Brain pericyte (primary cell): ENCODE measurements at places on chromosomes 1 and 21.

- DNase-seq, result no peak
Observed at GRCh38 chr1:36482724-36483388, at the start of gene CSF3R. TSS of gene CSF3R (minus strand) at chr1:36482913. CDS start at chr1:36479496, 3,417 bp downstream.

GRCh38 chr1:169103480-169103893 is 3.0 kb upstream of the ATP1B1 start:
- DNase-seq, result no peak

GRCh38 chr1:173507847-173508209 is 30.7 kb downstream of the PRDX6 start:
- DNase-seq, result no peak

GRCh38 chr1:50268049-50268448 is 155.2 kb downstream of the DMRTA2 start:
- DNase-seq, result no peak

- DNase-seq, result no peak
Observed at GRCh38 chr1:152501704-152502103, 8.9 kb upstream of the LCE5A start.
